ENCODE measurements at places on chromosomes 7 and 10. TPM values are rescaled to one million over a fixed set of nuclear protein-coding genes. Genes with fewer than 3 reads are reported as not detected.

The POT1 gene
- polyA plus RNA-seq, result 28.9 TPM

The HOGA1 gene
- 1.5 TPM for polyA plus RNA-seq

GRCh38 chr7:47047384-47047783 lies 534.5 kb downstream of the TNS3 start:
- no peaks in the 10 kb centered on the region for H3K27me3 ChIP-seq
- H3K27ac ChIP-seq, result no peak overlapping the region
- H3K4me3 ChIP-seq, result no peak overlapping the region
- no peaks in the 10 kb centered on the region for H3K36me3 ChIP-seq
- peaks cover 15% of the 10 kb centered on the region for H3K4me1 ChIP-seq

DNA sequence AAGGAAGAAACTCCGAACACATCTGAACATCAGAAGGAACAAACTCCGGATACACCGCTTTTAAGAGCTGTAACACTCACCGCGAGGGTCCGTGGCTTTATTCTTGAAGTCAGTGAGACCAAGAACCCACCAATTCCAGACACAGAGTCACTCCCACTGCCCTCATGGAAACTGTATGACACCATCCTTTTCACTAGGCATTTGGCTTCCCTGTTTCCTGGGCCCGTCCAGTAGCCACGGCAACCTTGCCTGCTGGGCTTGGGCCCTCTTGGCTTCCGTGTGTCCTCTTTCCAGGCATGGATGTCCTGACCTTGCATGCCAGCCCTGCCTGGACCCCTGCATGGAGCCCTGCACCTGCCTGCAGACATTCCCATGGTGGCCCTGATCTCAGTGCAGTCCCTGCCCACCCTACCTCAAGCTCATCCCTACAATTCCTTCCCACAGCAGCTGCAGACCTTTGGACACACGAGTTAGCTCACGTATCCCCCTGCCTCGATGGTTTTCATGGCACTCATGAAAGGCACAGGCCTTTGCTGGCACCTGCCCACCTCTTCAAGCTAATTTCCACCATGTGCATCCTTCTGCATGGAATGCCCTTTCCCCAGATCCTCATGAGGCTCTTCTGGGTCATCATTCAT lies 6.7 kb downstream of the SH2D4B start:
- H3K27me3 ChIP-seq, result no peaks in the 10 kb centered on the region
- no peak overlapping the region for H3K4me3 ChIP-seq
- no peaks in the 10 kb centered on the region for H3K36me3 ChIP-seq
- no peaks in the 10 kb centered on the region for H3K4me1 ChIP-seq
- H3K27ac ChIP-seq, result no peak overlapping the region

Data from testis (tissue), 5 donors.